ENCODE measurements at places on chromosomes 16 and 17.

DNA sequence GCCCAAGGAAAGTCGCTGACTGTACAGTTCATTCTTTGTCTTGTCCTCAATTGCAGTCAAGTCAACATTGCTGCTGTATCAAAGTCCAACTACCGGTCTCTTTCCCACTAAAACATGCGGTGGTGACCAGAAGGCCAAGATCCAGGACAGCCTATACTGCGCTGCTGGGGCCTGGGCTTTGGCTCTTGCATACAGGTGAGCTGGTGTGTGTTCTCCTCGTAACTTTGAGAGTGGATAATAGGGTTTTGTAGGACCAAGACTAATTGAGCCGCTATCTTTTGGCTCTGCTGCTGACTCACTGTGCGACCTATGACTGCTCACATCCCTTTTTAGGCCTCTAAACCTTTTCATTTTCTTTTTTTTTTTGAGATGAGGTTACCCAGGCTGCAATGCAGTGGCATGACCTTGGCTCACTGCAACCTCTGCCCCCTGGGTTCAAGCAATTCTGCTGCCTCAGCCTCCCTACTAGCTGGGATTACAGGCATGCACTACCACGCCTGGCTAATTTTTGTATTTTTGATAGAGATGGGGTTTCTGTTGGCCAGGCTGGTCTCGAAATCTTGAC lies 38.7 kb downstream of the PHKB start:
- DNase-seq: no peak

DNA sequence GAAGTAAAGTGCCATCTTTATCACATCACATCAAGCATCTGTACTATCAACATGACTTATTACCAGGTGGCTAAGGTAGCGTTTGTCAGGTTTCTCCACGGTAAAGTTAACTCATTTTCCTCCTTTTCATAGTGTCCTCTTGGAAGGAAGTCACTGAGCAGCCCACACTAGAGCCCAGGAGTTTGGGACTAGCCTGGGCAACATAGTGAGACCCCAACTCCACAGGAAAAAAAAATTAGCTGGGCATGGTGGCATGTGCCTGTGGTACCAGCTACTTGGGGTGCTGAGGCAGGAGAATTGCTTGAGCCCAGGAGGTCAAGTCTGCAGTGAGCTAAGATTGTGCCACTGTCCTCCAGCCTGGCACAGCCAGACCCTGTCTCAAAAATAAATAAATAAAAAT lies 12.9 kb downstream of the CHD9 start:
- DNase-seq: no peak

GRCh38 chr16:49799172-49799571 lies 56.7 kb downstream of the ZNF423 start:
- no peak for DNase-seq

DNA sequence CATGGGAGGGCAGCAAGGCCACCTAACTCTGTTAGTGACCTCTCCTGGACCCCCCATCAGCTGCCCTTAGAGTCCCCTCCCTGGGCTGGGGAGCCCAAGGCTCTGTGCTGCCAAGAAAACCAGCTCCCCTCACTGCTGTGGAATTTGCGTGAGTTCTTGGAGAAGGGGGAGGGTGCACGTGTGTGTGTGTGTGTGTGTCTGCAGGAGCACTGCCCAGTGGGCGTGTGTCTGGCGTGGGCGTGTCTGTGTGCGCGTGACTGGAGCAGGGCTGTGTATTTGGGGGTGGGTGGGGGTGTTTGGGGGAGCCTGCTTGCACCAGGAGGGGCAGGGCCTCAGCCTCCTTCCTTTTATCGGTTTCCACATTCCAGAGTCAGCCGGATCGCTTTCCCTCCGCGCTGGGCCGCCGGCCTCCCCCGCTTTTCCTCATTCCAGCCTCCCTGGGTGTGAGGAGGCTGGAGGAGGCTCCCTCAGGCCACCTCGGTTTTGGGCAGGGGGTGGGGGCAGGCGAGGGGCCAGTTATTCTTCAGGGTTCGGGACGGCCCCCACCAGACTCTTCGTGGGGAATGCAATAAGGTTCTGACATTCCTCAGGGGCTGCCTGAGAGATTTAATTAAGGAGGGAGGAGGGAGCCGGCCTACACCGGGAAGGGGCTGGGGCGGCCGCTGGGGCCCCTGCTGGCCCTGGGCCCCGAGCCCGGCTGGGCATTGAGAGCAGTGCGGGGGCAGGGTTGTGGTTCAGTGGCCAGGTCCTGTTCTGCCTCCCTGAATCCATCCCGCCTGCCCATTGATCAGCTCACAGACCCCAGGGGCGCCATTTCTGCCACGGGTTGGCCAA lies 2.5 kb downstream of the VASN start:
- no peak for DNase-seq

DNA sequence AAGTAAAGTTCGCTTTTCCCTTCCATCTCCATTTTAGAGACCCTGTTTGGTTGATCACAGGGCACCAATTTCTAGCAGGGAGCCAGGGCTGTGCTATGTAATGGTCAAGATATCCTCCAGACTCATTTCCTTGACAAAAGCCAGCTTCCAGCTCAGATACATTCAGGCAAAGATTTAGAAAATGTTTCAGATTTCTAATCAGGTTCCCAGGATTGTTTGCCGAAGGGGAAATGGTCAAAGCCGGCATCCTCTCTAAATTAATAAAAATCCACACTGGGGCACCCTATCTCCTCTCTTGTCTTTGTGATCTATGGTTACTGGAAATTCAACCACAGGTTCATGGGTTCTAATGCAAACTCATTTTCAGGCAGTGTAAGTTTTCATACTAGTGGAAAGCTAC lies 686.8 kb upstream of the KIF2B start:
- DNase-seq: no peak

- no peak for DNase-seq
These were observed 12.8 kb downstream of the G6PC3 start for GRCh38 chr17:44083250-44083849.

DNA sequence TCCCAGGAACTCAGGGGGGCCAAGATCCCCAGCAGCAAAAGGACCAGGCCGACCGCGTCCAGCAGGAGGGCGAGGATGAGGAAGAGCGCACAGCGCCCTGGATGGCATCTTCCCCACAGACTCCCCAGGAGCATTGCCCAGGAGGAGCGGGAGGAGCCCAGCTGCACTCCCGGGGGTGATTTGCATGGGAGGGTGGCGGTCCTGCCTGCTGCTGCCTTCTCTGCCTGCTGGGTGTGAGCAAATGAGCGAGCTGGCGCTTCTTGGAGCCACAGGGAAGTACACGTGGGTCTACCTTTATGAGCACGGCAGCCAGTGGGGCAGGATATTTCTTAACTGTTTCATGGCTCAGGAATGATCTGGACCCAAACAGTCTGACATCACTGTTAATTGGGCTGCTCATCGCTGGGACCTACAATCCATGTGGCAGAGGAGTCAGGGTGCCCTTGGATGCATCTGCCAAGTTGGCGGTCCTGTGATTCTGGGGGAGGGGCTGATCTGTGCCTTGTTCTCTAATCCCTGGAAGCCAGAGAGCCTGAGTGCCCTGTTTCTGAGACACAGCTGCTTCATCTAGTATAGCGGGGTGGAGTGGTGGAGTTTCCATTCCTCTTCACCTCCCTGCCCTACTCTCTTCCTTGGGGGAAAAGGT lies at the start of gene TMEM238L:
Gene TMEM238L, minus strand, starts transcription at position 270 of the 646 bp plus-strand sequence. Its CDS starts 136 bp downstream, at position 134.
- no peak for DNase-seq

Measured in activated T-cell treated with anti-CD3 and anti-CD28 coated beads for 1 hour (primary cell).